ENCODE measurements at places on chromosomes 2 and 18.

DNA sequence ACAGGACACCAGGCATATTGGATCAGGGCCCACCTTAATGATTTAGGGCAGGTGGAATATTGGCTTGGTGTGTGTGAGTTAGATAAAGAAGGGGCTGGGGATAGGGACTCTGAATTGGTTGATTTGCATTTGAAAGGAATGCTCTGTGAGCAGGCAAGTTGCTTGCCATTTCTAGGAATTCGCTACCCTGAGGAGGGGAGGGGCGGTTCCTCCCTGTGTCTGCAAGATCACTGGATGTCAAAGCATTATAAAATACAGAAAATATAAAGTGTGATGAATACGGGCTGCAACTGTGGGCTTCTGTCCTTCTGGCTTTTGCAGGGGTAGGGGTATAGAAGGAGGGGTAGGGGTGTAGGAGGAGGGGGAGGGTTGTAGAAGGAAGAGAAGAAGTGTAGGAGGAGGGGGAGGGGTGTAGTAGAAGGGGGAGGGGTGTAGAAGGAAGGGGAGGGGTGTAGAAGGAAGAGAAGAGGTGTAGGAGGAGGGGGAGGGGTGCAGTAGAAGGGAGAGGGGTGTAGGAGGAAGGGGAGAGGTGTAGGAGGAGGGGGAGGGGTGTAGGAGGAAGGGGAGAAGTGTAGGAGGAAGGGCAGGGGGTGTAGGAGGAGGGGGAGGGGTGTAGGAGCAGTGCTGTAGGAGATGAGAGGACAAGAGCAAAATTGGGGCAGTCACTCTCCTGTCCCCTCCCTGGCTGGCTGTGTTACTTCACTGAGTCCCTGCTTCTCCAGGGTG, 238.0 kb upstream of the COPS8 start:
- no peak for DNase-seq

DNA sequence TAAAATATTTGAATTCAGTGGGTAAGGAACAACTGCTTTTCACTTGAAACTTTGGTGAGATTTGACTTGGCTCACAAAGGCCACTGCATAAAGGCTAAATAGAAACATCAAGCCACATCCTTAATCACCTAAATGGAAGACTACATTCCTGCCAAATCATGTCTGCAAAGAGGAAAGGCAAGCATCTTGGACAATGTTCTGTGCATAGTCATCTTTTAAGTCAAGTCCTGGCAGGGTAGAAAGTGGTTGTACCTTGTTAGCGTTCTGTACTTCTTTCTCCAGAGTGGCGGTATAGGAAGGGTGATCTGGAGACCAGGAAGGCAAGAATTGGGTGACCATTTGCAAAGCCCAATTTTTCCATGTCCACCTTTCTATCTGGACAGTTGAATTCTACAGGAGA, 121.4 kb upstream of the SLC14A2 start:
- no peak for DNase-seq

DNA sequence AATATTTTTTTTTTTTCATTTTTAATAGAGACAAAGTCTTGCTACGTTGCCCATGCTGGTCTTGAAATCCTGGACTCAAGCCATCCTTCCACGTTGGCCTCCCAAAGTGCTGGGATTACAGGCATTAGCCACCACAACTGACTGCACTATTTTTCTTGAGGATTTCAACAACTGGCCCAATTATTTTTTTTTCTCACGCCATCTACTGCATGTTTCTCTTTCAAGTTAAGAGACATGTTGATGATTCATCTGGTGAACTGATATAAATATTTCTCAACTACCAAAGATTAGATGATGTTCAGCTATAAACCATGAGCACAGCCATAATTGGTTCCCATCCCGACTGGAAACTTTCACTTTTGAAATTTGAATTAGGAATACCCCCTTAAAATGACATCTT, 688.4 kb upstream of the SYT4 start:
- no peak for DNase-seq

GRCh38 chr2:145018502-145018901, 498.6 kb upstream of the ZEB2 start:
- no peak for DNase-seq

DNA sequence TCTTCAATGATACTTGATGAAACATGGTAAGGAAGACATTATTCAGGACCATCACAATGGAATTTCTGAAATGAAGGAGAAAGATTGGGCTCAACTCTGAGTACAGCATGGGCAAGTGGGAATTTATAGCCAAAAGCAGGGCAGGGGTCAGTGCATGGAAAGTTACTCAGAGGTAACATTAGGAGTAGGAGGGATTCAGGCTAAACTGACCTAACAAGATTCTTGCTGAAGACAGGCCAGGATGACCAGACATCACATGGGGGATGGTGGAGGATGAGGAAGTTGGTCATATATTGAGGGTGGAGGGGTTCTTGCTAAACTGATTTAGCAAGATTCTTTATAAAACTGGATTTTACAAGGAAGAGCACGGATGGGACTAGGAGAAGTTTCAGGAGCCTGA, 489.8 kb downstream of the ADCYAP1 start:
- no peak for DNase-seq

DNA sequence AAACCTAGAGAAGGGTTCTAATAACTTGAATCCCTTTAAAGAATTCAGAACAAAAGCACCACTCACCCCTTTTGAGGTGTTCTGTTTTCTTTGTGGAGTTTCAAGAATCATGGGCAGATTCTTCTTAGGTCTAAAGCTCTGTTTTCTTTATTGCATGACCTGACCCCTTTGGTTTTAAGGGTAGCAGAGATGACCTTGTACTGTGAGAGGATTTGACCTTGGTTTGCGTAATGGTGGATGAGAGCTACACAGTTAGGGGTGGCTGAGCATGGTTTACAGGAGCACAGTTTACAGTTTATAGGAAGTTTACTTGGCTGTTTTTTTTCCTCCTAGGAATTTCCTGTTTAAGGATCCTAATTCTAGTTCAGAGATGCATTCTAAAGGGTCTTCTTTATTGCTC, 1095.6 kb upstream of the NRXN1 start:
- DNase-seq: no peak

- no peak for DNase-seq
These were observed 37.6 kb downstream of the LRP2 start for GRCh38 chr2:169324581-169325260.

GRCh38 chr2:72744049-72744448, 81.8 kb downstream of the EXOC6B start:
- no peak for DNase-seq

DNA sequence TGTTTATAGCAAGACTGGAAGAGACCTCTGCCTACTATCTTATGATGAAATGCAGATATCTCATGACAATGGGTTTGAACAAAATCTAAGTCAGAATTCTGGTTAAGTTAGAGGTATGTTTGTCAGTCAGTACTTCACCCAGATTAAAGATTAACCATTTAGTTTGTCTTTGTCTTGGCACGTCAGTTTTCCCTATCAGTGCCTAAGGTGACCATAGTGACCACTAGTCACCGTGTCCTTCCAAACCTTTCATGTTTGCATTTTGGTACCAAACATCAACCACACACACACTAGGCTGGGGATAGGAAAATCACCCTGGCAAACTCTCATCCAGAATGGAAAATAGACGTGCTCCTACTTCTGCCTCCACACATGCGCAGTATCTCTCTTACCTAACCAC, 248.9 kb downstream of the PIEZO2 start:
- no peak for DNase-seq

DNA sequence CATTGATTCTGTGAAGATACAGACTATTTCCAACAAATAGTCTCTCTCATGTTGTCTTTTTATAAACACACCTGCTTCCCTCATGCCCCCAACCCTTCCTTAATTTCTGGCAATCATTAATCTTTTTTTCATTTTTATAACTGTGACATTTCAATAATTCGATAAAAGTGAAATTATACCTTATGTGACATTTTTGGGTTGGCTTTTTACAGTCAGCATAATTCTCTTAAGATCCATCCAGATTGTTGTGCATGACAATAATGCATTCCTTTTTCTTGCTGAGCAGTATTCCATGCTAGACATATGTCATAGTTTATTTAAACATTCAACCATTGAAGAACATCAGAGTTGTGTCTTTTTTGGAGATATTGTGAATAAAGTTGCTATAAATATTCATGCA, 541.8 kb upstream of the VRK2 start:
- DNase-seq: no peak

DNA sequence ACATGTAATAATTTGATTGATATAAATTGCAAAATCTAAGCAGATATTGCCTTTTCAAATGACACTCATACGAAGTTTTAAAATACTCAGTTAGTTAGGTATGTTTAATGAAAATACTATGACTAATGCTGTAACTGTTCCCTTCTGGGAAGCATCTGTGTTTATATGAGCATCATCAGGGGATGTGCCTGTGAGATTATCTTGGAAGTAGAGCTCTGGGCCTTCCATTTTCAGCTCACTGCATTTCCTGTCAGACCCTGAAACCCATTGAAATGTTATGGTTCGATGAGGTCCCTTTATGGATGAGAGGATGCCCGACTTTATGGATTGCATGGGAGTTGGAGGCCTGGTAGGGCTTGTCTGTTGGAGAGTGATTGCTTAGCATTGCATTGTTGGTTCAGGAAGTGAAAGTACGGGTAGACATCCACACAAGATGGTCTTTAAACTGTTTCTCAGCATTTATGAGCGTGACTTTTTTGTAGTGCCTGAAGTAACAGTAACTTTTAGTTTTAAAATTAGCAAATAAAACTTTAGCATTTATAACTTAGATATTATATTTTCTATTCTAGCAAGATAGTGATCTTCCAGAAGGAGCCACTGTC, 28.7 kb downstream of the ELP2 start:
- no peak for DNase-seq

DNA sequence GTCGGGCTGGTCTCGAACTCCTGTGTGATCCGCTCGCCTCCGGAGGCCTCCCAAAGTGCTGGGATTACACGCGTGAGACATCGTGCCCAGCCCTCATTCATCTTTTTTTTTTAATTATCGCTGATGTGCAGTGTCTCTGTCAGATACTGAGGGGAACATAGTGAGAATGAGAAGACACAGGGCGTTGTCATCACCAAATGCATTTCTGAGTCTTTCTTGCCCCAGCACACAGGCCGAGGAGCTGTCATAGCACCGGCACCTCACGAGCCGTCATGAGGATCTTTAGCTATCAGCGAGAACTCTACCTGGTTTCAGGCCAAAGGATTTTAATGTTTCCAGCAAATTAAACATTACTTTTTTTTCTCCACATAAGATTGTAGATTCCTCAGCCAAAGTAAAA, 548.0 kb upstream of the SOX11 start:
- no peak for DNase-seq

DNA sequence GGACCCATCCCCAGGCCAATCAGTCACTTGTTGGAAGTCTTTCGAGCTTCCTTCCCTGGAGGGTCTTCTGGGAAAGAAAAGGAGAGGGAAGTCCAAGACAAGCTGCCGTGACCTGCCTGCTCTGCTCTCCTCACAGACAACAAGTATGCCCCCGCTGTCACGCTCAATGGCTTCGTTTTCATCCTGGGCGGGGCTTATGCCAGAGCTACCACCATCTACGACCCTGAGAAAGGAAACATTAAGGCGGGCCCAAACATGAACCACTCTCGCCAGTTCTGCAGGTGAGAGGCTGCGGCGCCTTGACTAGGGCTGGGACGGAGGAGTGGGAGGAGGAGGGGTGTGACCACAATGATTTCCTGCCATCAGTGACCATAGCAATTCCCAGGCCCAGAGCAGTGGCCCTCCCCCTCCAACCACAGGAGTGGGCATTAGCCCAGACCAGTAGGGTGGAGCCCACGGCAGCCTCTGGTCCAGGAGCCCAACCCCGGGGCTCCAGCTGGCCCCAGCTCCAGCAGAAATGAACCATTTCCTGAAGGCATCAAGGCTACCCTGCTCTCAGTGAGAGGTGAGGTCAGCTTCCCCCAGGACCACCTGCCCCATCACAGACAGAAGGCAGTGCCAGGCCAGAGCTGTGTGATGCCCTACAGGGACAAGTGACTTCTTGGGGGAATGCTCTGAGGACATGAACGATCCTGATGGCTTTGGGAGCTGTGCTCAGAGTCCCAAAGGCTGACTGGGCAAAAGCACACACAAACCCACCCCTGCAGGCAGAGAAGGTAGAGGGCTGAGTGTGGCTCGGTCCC, 223.1 kb downstream of the ATAD2B start:
- DNase-seq: no peak

- DNase-seq: peak; percentile 87
These were observed 22.5 kb upstream of the ACVR1 start for GRCh38 chr2:157898591-157898996.

DNA sequence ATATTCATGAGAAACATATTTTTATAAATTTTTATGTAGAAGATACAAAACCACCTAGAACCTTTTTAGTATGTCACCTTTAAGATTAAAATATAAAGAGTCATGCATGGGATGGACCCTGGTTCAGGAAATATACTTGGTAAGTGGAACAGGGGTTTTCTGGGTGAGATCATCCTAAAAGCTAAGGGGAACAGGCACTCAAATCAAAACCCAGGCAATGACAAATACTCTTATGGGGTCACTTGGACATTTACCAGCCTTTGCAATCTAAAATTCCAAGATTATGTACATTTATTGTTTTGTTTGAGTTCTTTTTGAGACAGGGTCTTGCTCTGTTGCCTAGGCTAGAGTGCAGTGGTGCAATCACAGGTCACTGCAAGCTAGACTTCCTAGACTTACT, 65.8 kb downstream of the SGPP2 start:
- DNase-seq: no peak

GRCh38 chr18:79318142-79318673, 77.5 kb upstream of the NFATC1 start:
- no peak for DNase-seq

DNA sequence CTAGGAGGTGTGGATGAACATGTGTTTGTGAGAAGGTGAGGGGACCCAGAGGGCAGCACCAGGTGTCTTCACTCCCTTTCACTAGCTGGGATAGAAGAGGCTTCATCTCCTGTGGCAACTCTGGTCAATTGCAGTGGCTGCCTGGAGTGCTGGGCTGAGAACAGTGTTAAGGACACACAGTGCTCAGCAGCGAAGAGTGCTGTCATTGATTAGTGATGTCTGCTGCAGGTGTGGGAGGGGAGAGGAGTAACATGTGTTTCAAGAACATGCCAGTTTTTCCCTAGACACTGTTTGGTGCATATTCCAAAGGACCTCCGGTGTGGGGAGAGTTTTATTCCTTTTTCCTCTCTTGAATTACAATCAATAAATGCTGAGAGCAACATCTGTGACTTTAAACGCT, 95.9 kb upstream of the CXCR4 start:
- no peak for DNase-seq

- no peak for DNase-seq
These were observed 467.4 kb downstream of the SOX11 start for GRCh38 chr2:6159606-6160005.

- no peak for DNase-seq
These were observed 8.5 kb upstream of the AGAP1 start for GRCh38 chr2:235485362-235485761.

- DNase-seq: peak; percentile 83
These were observed 41.1 kb downstream of the NHEJ1 start for GRCh38 chr2:219119422-219120043.

GRCh38 chr2:1650085-1650872, 94.0 kb downstream of the PXDN start:
- DNase-seq: no peak

Data from activated effector memory CD4-positive, alpha-beta T cell treated with anti-CD3 and anti-CD28 coated beads, Interleukin-2, amount 50 U/mL, for 16 hours (primary cell).